ENCODE measurements at places on chromosomes 6 and 20.

DNA sequence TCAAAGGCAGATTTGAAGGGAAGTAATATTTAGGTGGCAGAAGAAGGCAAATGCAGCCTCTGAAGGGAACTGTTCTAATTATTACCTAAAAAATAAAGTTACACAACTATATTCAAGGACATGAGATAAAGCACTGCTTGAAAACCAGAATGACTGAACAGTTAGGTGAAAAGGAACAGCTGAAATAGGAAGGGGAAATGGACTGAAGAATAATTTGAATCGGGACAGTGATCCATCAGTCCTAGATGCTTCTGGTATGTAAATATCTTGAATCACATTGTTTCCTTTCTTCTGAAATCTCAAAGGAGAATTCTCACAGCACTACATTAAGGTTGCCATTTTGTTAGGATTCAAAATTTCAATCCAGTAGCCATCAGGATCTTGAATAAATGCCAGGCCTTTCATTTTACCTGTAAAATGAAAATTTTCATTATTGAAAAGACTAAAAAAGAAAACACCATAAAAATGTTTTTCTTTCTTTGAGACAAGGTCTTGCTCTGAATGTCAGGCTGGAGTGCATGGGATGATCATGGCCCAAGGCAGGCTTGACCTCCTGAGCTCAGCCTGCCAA is 25.9 kb downstream of the GLO1 start:
- DNase-seq: no peak

- DNase-seq: no peak
Measured at GRCh38 chr6:91573826-91574416, 987.0 kb upstream of the MAP3K7 start.

DNA sequence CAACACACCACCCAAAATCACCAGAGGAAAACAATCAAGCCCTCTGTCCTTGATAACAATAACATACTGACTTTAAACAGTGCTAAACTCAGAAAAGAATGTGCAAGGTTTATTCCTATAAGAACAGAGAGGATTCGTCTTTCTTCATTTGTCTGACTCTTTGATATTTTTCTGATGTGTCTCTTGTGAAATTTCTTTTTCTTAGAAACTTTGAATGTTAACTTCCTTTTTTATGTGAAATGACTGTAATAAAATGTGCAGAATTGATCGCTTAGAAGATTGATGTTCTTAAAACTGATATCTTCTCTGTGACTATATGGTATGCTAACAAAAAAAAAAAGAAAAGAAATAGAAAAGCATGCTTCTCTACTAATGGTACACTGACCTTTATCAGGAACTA is 947.4 kb upstream of the CITED2 start:
- DNase-seq: no peak

- no peak for DNase-seq
Measured at GRCh38 chr20:23387118-23387443, 25.1 kb downstream of the GZF1 start.

DNA sequence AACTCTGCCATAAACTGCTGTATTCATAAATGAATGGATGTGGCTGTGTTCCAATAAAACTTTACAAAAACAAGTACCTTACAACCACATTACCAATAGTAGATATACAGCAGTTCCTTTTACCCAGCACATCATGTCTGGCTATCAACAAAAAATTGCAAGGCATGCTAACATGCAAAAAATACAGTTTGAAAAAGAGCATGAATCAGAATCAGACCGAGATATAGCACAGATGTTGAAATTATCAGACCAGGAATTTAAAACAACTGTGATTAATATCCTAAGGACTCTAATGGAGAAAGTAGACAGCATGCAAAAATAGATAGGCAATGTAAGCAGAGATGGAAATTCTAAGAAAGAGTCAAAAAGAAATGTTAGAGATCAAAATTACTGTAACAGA is 8.4 kb upstream of the NUS1 start:
- DNase-seq: no peak

Measured in HS-5 (cell line).